Body of pancreas (tissue), 4 donors: ENCODE measurements at places on chromosomes 16 and 17.

DNA sequence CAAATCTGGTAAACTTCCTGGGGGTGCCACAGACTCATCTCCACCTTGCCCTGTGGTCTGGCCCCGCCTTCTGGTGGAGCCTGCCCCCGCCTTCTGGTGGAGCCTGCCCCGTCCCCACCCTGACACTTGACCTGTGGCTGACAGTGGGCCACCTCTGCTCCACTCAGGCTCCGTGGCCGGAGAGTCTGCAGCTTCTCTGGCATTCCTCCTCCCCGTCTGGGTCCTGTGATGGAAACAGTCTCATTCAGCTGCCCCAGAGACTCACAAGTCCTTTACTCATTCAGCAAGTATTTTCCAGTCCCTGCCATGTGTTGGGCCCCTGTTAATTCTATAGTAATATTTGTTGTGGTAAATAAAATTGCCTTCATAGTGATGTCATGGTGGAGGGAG, 21.0 kb upstream of the G6PC1 start:
- DNase-seq = no peak

DNA sequence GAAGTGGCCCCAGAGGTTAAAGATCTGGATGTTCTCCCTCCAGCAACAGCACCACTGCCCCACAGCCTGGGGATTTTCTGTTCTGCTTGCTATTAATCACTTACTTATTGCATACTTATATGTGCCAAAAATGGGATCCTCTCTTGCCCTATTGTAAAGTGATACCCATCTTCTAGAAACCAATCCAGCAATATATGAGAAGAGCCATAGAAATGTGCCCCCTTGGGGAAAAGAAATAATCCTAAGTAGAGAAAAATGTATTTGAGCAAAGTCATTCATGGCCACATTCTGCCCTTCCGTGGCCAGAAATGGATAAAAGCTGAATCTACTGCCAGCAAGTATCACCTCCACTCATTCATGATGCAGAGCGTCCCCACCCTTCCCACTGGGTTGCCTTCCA, 20.9 kb downstream of the SOST start:
- DNase-seq = no peak

- peak; percentile 76 for DNase-seq
Observed at GRCh38 chr17:76370261-76370993, 14.0 kb upstream of the SPHK1 start.

DNA sequence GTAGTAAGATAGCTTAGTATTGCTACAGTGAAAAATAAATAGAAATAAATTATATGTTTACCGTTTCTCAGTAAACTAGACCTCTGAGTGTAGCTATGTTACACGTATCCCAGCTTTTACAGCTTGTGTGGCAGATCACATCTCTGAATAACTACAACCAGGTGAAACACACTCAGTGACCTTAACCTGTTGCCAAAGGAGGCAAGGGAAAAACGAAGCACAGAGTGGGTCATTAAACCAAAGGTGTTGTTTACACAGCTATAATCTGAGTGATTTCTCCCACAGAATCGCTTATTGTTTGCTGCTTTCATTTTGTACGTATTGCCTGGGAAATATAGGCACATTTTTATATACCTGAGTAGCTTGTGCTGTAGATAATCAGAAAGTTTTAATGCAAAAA, 688.2 kb upstream of the KIF2B start:
- no peak for DNase-seq

- no peak for DNase-seq
Observed at GRCh38 chr17:77436058-77436442, 295.3 kb downstream of the SEC14L1 start.

- DNase-seq = no peak
Observed at GRCh38 chr17:43627653-43628052, 34.1 kb downstream of the MEOX1 start.

DNA sequence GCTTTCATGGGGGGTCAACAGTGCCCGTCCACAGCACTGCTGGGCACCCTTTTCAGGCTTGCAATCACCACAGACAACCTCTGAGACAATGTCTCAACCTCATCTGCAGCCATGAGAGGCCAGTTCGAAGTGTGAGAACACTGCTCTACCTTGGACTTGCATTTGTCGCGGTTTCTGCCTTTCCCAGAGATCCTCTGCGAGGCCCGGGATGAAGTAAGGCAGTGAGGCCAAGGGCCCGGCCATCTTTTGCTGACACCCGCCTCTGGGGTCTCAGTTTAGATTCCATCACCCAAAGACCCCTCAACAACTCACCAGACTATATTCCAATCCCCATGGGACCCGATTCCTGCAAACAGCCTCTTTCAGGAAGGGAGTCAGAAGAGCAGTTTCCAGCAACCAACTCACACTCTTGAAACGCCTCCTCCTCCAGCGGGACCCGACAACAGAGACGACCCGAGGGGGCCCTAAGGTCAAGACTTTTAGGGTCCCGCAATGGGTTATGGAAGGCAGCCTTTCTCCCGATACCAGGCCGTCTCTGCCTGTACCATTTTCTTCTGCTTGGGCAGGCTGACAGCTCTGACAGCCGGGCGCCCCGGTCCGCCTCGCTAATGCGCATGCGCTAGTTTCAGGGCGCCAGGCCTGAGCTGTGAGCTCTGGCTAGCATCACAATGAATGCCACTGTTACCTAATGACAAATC, 576.0 kb downstream of the KCNJ18 start:
- no peak for DNase-seq

GRCh38 chr17:81901167-81902022, 643 bp upstream of the NPB start:
- DNase-seq = no peak

GRCh38 chr17:72715906-72716572, 376.4 kb downstream of the SLC39A11 start:
- DNase-seq = peak; percentile 55

DNA sequence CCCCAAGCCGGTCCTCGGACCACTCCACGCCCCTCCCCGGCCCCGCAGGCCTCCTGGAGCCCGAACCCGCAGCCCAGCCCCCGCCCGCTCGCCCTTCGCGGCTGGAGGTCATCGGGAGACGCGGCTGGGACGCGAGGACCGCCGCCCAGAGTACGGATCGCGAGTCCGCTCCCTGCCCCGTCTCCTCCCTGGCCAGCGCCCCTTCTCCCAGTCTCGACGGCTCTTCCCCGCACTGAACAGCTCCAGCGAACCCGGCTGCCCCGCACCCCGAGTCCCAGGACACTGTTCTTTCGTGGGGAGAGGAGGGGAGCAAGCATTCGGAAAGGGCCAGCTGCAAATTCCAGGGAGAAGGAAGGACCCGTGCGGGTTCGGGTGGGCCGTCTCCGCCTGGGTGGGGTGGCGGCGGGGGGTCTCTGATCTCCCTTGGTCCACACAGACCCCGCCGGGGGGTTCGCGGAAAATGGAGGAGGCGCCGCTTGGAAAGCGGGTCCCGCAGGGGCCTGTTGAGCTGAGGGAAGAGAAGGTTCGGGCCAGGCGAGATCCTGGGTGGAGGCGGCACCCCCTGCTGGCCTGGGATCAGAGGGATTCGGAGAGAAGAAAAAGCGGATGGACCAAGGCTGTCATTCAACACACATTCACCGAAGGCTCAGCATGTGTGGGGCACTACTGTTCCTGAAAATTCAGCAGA, 632 bp upstream of the RTN4RL1 start:
- peak; percentile 85 for DNase-seq

GRCh38 chr16:76897816-76898215, 293.2 kb upstream of the MON1B start:
- DNase-seq = no peak
